ENCODE measurements at places on chromosomes 1 and 21. TPM values are rescaled to one million over a fixed set of nuclear protein-coding genes. Genes with fewer than 3 reads are reported as not detected.

Gene GPR25
- total RNA-seq, result not detected

Gene HORMAD1
- 0.36 TPM for total RNA-seq

Gene CD1E
- total RNA-seq, result not detected

Gene C4BPB
- not detected for total RNA-seq

Gene FRRS1
- 4.5 TPM for total RNA-seq

Gene RHBDL2
- not detected for total RNA-seq

Gene LIPI
- total RNA-seq, result not detected

Gene ADCY10
- total RNA-seq, result not detected

Gene PPP1R12B
- total RNA-seq, result 207 TPM

Gene LTN1
- 22.7 TPM for total RNA-seq

Gene GPR37L1
- total RNA-seq, result not detected

DNA sequence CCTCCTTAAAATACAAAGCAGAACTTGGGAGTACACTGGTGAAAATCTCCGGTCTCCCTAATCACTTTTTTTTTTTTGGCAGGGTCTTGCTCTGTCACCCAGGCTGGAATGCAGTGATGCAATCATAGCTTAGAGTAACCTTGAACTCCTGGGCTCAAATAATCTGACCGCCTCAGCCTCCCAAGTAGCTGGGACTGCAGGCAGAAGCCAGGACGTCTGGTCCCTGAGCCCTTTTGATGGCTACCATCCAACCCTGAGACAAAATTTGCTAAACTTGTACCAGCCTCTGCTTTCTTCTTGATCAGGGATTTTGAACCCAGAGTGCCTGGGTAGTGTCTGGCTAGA is 4.1 kb downstream of the L1TD1 start:
- no peaks in the 10 kb centered on the region for H3K36me3 ChIP-seq
- DNase-seq, result no peak
- H3K27me3 ChIP-seq, result peaks cover 16% of the 10 kb centered on the region

GRCh38 chr21:34732388-34732821 is 63.6 kb downstream of the CLIC6 start:
- H3K27me3 ChIP-seq, result no peaks in the 10 kb centered on the region
- peaks cover 51% of the 10 kb centered on the region for H3K4me1 ChIP-seq
- H3K27ac ChIP-seq, result no peak overlapping the region
- no peak overlapping the region for H3K4me3 ChIP-seq
- no peak for DNase-seq

- H3K4me1 ChIP-seq, result peaks cover 3% of the 10 kb centered on the region
- H3K27ac ChIP-seq, result no peak overlapping the region
- H3K36me3 ChIP-seq, result no peaks in the 10 kb centered on the region
Measured at GRCh38 chr1:41410462-41410861, 49.2 kb downstream of the FOXO6 start.

DNA sequence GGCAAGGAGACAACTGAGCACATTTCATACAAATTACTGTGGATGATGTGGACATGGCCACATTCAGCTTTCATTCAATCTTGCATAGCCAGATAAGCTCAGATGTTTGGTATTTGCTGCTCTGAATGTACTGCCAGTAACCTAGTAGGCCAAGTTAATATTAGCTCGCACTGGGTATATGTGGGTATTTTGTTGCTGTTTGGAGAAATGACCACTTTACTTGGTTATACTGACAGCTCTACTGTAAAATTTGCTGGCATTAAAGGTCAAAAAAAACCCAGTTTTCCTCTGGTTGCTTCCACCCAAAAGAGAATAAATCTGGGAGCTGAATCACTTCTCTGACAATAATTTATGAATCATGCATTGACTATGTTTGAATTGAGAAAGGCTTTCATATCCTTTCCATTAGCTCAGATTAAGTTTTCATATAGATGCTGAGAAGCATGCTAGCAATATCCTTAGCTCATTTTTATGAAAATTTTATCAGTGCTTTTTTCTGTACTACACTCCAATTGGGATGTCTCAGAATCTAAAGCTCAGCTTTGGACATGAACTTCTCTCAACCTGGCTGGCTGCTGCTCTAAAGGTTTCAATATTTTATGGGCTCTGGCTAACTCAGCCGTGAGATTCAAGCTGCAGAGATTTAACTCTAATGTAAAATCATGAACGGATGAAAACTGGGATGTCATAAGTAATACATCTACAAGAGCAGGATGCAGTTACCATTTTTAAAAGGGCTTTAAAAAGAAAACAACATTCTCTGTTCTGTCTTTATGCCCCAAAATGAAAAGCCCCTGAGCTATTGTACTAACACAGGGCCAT is 330.0 kb downstream of the BARHL2 start:
- H3K36me3 ChIP-seq, result no peaks in the 10 kb centered on the region
- no peak overlapping the region for H3K4me3 ChIP-seq
- no peaks in the 10 kb centered on the region for H3K27me3 ChIP-seq
- DNase-seq, result no peak
- no peak overlapping the region for H3K27ac ChIP-seq
- H3K4me1 ChIP-seq, result peaks cover 10% of the 10 kb centered on the region

- H3K27ac ChIP-seq, result no peak overlapping the region
- no peaks in the 10 kb centered on the region for H3K36me3 ChIP-seq
- no peaks in the 10 kb centered on the region for H3K4me1 ChIP-seq
Measured at GRCh38 chr1:187696073-187696472, 867.3 kb downstream of the PLA2G4A start.

GRCh38 chr1:235100194-235100772 is 28.4 kb downstream of the TOMM20 start:
- H3K4me1 ChIP-seq, result peaks cover 9% of the 10 kb centered on the region
- no peaks in the 10 kb centered on the region for H3K36me3 ChIP-seq
- no peak overlapping the region for H3K4me3 ChIP-seq
- H3K27me3 ChIP-seq, result no peaks in the 10 kb centered on the region
- H3K27ac ChIP-seq, result no peak overlapping the region

- peak overlapping the region; percentile 84 for H3K27ac ChIP-seq
- peak overlapping the region; percentile 92 for H3K4me3 ChIP-seq
- DNase-seq, result no peak
- no peaks in the 10 kb centered on the region for H3K36me3 ChIP-seq
- H3K27me3 ChIP-seq, result no peaks in the 10 kb centered on the region
- H3K4me1 ChIP-seq, result peaks cover 47% of the 10 kb centered on the region
Measured at GRCh38 chr21:44013380-44014088, 1.4 kb downstream of the TRAPPC10 start.

GRCh38 chr1:68365709-68366382 is 83.9 kb downstream of the RPE65 start:
- H3K27me3 ChIP-seq, result no peaks in the 10 kb centered on the region
- H3K4me1 ChIP-seq, result no peaks in the 10 kb centered on the region
- no peak for DNase-seq
- no peak overlapping the region for H3K4me3 ChIP-seq

- peak; percentile 47 for DNase-seq
- no peaks in the 10 kb centered on the region for H3K27me3 ChIP-seq
- H3K36me3 ChIP-seq, result no peaks in the 10 kb centered on the region
- H3K27ac ChIP-seq, result peak overlapping the region; percentile 98
- H3K4me1 ChIP-seq, result peaks cover 30% of the 10 kb centered on the region
Measured at GRCh38 chr1:86703696-86704457, 499 bp upstream of the SH3GLB1 start.

GRCh38 chr1:210715072-210715471 is 386.4 kb downstream of the HHAT start:
- no peak overlapping the region for H3K4me3 ChIP-seq
- H3K4me1 ChIP-seq, result no peaks in the 10 kb centered on the region
- H3K36me3 ChIP-seq, result no peaks in the 10 kb centered on the region
- no peaks in the 10 kb centered on the region for H3K27me3 ChIP-seq
- H3K27ac ChIP-seq, result no peak overlapping the region
- DNase-seq, result no peak

DNA sequence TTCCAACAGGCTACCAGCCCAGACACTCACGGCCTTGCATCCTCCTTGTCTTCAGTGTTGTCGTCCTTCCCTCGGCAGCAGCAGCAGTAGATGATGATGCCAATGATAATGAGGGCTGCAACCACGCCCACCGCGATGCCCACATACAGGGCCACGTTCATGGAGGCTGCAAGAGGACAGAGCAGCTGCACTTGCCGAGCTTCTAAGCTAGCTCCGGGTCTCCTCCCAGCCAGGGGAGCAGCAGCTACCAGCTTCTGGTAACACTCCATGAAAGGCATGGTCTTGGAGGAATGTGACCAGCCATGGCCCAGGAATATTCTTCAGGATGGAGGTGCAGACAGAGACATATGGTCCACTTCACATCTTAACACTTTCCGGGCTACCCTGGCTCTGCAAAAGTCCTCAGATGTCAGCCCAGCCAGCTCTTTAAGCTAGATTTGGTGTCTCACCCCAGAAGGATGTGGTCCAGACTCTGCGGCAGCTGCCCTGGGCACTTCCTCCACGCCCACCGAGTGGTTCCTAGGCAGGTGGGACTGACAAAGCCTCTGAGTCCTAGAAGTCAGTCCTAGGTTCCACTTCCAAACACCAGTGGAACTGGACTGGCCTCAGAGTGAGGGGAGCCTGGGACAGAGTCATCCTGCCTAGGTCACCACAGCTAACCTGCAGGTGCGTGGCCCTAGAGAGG is 35.1 kb downstream of the GPA33 start:
- DNase-seq, result no peak
- no peaks in the 10 kb centered on the region for H3K36me3 ChIP-seq
- no peaks in the 10 kb centered on the region for H3K27me3 ChIP-seq
- H3K4me3 ChIP-seq, result no peak overlapping the region

- no peak overlapping the region for H3K4me3 ChIP-seq
- H3K27ac ChIP-seq, result no peak overlapping the region
- H3K36me3 ChIP-seq, result no peaks in the 10 kb centered on the region
- peaks cover 10% of the 10 kb centered on the region for H3K4me1 ChIP-seq
- no peak for DNase-seq
Measured at GRCh38 chr1:45378184-45378583, 37.9 kb upstream of the MUTYH start.

GRCh38 chr1:169833179-169833901 is 38.6 kb upstream of the METTL18 start:
- no peaks in the 10 kb centered on the region for H3K27me3 ChIP-seq
- DNase-seq, result no peak
- no peaks in the 10 kb centered on the region for H3K36me3 ChIP-seq
- H3K27ac ChIP-seq, result no peak overlapping the region
- H3K4me1 ChIP-seq, result no peaks in the 10 kb centered on the region

DNA sequence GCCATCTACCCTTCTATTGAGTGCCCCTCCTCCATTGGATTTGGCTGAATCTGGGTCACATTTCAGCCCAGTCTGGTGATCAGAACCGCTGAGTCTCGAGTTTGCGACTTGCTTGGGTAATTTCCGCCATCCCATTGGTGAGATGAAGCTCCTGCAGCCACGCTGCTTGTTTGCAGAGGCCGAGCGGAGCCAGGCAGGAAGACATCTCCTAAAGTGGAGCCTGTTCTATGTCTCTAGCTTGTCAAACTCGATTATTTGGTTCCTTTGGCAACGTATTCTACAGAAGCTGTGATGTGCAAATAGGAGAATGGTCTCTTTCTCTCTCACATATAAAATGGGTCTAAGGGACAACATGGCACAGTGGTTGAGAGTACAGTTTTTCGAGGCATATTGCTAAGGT is 206.8 kb upstream of the PLXNA2 start:
- no peaks in the 10 kb centered on the region for H3K27me3 ChIP-seq
- H3K4me3 ChIP-seq, result no peak overlapping the region
- no peak for DNase-seq
- no peaks in the 10 kb centered on the region for H3K4me1 ChIP-seq
- H3K36me3 ChIP-seq, result no peaks in the 10 kb centered on the region
- H3K27ac ChIP-seq, result no peak overlapping the region

- no peak overlapping the region for H3K4me3 ChIP-seq
- no peaks in the 10 kb centered on the region for H3K4me1 ChIP-seq
- no peaks in the 10 kb centered on the region for H3K27me3 ChIP-seq
- DNase-seq, result no peak
Measured at GRCh38 chr21:38596264-38597042, 98.2 kb upstream of the ERG start.

GRCh38 chr1:225629483-225629882 is 23.4 kb downstream of the ENAH start:
- no peaks in the 10 kb centered on the region for H3K27me3 ChIP-seq
- no peak overlapping the region for H3K4me3 ChIP-seq
- H3K27ac ChIP-seq, result no peak overlapping the region
- DNase-seq, result no peak
- H3K4me1 ChIP-seq, result peaks cover 38% of the 10 kb centered on the region
- H3K36me3 ChIP-seq, result no peaks in the 10 kb centered on the region

DNA sequence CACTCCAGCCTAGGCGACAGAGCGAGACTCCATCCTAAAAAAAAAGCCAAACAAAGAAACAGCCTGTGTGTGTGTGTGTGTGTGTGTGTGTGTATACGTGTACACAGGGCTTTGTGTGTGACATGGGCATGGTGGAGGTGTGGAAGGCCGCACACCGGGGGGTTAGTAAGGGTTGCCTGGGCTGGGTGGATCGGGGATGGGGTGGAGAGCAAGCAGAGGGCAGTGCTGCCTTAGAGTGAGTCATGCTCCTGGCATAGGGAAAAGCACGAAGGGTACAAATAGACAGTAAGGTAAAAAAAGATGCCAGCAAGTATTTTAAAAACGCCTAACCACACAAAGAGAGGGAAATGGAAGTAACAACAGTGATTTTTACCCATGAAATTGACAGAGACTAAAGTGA is 6.2 kb downstream of the PRMT2 start:
- no peak overlapping the region for H3K4me3 ChIP-seq
- H3K36me3 ChIP-seq, result no peaks in the 10 kb centered on the region
